ENCODE measurements at places on chromosomes 2 and 18.

GRCh38 chr2:1818811-1819210, 74.5 kb upstream of the PXDN start:
- DNase-seq: no peak

GRCh38 chr2:63424329-63425078, 163.8 kb downstream of the WDPCP start:
- peak; percentile 11 for DNase-seq

GRCh38 chr2:175039031-175039430, 33.9 kb upstream of the CHN1 start:
- DNase-seq: no peak

DNA sequence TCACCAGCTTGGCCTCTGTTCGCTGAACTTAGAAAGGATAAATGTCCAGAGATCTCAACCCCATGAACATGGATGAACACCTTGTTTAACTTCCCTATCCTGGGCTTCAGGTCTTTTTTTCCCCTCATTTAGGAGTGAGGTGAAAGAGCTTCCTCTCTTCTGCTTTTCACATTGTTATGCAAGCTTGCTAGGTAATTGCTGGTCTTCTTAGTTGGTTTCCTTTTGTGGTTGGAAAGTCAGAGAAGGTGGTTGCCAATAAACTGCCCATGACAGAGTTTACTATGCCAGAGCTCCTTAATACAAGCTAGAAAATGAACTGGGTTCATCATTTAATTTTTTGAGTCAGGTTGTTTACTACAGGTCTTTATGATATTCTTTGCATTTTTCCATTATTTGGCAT, 16.6 kb downstream of the SLC9A4 start:
- no peak for DNase-seq

- no peak for DNase-seq
Observed at GRCh38 chr2:773256-774160, 96.3 kb upstream of the TMEM18 start.

- no peak for DNase-seq
Observed at GRCh38 chr18:64333584-64333983, 184.7 kb upstream of the LINC00305 start.

DNA sequence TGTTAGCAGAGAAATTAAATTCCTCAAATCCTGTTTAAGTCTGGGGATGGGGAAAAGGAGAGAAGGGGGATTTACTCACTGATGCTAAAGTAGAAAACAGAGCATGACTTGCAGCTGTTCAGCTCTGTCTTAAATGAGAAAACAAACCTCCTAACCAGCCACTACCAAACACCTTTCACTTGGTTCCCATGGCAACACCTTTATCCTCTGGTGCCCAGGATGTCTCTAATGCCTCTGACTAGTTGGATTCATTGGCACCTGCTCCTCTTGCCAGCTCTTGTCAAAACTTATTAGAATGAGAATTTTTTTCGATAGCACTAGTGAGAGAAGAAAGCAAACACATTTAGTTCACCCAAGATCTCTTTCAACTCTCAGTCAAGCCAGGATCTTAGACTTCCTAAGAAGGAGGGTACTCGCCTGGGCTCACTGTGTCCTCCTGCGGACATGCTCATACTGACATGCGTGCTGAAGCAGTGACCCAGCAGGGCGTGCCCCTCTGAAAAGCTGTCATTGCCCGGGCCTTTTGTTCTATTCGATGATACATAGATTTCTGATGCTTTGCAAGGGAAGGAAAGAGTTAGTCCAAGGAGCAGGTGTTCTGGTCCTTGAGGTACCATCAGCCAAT, 656.0 kb upstream of the CELF4 start:
- DNase-seq: no peak

- DNase-seq: no peak
Observed at GRCh38 chr2:46804794-46805193, 110.8 kb downstream of the MCFD2 start.

DNA sequence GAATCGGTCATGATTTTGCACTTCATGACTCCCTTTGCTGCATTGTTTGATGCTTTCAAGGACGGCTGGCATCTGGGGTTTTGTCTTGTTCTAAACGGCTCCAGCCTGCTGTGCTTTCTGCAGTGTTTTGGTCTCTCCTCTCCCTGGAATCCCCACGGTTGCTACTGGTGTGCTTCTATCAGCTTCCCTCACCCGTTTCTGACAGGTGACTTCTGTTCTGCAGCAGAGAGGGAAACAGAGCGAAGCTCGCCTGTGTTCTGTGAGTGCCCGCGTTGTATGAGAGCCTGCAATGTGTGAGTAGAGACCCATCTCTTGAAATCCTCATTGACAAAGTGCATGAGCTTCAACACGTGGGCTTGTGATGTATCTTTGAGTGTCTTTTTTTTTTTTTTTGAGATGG, 102.8 kb downstream of the DCDC2C start:
- no peak for DNase-seq

Data from activated CD4-positive, alpha-beta T cell treated with anti-CD3 and anti-CD28 coated beads, Interleukin-2, amount 50 U/mL, for 24 hours (primary cell).